ENCODE measurements at places on chromosomes 2 and 18.

DNA sequence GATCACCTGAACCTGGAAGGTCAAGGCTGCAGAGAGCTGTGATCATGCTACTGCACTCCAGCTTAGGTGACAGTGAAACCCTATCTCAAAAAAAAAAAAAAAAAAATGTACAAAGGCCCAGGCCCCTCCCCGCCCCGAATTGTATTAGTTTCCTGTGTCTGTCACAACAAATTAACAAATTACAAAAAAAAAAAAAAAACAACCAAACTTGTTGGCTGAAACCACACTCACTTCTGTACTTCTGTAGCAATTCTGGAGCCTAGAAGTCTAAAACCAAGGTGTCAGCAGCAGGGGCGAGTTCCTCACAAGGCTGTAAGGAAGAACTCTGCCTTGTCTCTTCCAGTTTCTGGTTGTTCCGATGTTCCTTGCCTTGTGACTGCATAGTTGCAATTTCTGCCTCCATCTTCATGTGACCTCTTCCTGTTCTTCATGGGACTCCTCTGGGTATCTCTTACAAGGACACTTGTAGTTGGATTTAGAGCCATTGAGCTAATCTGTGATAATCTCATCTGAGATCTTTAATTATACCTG is 100.8 kb upstream of the ZSWIM2 start:
- no peak for DNase-seq

DNA sequence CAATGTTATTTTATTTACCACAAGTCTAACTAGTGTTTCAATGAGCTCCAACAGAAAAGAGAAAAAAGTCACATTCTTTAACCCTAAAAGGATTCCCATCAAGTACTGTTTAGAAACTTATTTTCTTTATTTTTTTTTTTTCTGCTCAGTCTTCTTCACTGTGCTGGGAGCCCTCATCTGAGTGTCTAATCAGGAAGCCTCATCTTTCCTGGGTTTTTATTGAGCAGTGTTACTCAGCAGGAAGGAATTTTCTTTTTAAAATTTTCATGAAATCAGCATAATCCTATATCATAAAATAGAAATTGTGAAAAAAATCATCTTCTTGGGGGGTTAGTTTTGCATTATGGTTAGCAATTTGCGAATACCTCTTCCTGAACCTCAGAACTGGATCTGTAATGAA is 453.8 kb downstream of the CDH2 start:
- DNase-seq, result no peak

- no peak for DNase-seq
These were observed 12.2 kb downstream of the CAPG start for GRCh38 chr2:85397925-85398331.

DNA sequence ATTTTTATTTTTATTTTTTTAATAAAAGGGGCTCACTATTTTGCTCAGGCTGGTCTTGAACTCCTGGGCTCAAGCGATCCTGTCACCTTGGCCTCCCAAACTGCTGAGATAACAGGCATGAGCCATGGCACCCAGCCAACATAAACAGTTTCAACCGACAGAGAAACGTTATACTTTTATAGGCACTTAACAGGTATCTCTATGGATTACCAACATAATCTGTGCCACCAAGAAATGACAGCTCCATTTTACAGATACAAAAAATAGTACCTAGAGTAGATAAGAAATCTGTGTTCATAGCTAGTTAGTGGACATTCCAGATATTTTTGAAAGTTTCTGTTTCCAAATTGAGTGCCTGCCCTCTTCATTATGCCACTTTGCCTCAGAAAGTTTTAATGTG is 1316.7 kb downstream of the LRP1B start:
- no peak for DNase-seq

GRCh38 chr2:164600763-164601162 is 20.5 kb downstream of the GRB14 start:
- DNase-seq, result no peak

- no peak for DNase-seq
These were observed 207.4 kb upstream of the SYT4 start for GRCh38 chr18:43484710-43485109.

- peak; percentile 53 for DNase-seq
These were observed at the start of gene RAB11FIP5 for GRCh38 chr2:73112913-73113854. RAB11FIP5 (minus strand) TSS chr2:73112948; CDS start chr2:73112777, 171 bp downstream.

DNA sequence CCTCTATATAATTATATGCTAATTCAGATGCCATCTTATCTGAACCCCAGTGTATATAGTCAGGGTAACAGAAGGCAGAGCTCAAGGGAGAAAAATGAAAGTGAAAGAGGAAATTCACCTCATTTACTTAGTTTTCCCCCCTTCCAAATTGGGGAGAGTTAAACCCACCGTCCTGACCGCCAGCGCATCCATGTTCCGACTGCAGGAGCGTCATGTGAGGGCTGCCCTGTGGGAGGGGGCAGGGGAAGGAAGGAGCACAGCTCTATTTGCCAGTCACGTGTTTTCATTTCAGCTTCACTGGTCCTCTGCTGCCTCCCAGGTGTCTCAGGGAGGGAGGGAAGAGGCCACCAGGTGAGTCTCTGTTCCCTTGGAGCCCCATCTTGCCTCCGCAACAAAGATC is 13.2 kb downstream of the CNNM4 start:
- DNase-seq, result no peak

DNA sequence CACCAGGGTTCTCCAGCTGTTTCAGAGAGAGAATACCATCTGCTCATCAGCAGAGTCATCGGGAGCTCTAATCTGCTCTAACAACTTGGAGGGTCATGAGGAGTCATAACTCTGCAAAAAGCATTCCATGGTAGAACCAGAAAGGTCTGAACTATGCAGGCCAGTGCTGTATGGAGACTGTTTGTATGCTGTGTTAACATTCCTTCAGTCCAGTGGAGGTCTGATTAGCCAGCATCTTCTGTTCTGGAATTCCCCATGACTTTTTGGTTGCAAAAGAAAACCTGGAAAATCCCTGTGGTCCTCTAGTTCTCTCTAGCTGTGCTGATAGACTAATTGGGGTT is 9.4 kb upstream of the ITGB6 start:
- peak; percentile 72 for DNase-seq

- peak; percentile 86 for DNase-seq
These were observed 109.6 kb downstream of the SH3RF3 start for GRCh38 chr2:109238580-109238979.

DNA sequence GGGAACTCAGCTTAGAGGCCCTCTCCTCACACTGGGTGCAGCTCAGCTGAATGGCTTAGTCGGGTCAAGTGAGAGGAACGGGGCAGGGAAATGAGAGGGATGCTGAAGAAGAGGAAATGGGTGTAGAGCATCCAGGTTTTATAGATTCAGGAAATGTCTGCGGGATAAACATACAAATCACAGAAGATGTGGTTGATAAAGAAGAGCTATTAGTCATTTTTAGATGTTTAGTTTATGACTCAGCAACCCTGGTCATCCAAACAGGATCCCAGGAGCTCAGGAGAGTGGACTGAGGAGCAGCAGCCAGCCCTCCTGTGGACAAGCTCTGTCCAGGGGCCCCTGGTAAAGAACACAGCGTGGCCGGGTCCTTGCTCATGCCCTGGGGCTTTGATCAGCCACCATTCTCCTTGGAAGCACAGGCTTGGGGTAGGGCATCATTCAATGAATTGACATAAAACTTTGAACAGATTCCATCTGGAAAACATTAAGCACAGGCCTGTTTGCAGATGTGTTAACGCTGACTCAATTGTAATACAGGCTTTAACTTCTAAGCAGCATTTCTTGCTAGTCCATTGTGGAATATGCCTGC is 83.0 kb downstream of the NPAS2 start:
- DNase-seq, result peak; percentile 81

DNA sequence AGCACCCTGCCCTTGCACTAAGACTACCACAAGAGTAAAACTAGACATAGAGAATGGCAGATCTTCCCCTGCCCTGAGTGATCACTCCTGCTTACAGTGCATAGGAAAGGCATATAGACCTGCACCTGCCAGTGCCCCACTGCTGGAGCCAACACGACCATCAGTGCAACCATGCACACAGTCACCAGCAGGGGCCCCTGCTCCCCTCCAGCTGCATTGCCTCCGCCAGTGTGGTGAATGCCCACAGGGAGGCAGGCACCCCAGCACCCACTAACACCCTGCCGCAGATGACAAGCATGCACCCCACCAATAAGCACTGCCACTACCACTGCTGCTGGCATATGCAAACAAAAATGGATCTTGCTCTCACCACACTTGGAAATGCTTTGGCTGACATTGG is 478.8 kb downstream of the ADCYAP1 start:
- no peak for DNase-seq

- DNase-seq, result no peak
These were observed 309.6 kb upstream of the SKOR2 start for GRCh38 chr18:47560723-47561715.

DNA sequence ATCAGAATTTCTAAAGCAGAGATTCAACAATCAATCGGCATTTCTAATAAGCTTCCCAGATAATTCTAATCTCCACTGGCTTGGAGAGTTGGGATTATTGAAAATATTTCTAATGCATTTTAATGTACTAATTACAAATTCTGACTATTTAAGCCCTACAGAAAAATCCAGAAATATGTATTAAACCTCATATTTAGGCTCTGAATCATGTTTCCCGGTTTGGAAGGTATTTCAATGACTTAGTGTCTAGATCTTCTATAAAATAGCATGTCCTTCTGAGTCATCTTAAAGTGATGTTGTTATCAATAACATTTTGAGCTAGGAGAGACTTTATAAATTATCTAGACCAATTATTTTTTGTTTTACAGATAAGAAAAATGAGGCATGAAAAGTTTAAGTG is 258.8 kb upstream of the NRXN1 start:
- no peak for DNase-seq

GRCh38 chr18:24923138-24923537 is 428.8 kb downstream of the ZNF521 start:
- DNase-seq, result no peak

GRCh38 chr2:220036431-220036830 is 409.0 kb downstream of the SLC4A3 start:
- DNase-seq, result no peak

DNA sequence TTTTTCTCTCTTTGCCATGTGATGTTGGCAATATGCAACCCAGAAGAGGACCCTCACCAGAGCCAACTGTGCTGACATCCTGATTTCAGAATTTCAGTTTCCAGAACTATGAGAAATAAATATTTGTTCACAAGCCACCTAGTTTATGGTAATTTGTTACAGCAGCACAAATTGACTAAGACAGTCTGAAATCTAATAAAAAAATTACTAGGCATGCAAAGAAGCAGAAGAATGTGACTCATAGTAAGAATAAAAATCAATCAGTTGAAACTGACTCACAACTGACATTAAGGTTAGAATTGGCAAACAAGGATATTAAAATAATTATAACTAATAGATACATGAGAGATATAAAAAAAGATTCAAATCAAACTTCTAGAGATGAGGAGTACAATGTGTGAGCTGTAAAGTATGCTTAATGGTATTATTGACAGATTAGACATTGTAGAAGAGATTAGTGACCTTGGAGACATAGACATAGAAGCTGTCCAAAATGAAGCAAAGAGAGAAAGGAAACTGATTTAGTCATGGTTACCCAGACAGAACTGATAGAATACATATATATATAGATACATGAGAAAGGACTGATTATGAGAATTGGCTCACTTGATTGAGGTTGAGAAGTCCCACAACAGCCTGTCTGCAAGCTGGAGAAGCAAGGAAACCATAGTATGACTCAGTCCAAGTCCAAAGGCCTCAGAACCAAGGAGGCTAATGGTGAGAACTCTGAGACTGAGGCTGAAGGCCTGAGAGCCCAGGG is 27.8 kb upstream of the TTC39C start:
- no peak for DNase-seq

DNA sequence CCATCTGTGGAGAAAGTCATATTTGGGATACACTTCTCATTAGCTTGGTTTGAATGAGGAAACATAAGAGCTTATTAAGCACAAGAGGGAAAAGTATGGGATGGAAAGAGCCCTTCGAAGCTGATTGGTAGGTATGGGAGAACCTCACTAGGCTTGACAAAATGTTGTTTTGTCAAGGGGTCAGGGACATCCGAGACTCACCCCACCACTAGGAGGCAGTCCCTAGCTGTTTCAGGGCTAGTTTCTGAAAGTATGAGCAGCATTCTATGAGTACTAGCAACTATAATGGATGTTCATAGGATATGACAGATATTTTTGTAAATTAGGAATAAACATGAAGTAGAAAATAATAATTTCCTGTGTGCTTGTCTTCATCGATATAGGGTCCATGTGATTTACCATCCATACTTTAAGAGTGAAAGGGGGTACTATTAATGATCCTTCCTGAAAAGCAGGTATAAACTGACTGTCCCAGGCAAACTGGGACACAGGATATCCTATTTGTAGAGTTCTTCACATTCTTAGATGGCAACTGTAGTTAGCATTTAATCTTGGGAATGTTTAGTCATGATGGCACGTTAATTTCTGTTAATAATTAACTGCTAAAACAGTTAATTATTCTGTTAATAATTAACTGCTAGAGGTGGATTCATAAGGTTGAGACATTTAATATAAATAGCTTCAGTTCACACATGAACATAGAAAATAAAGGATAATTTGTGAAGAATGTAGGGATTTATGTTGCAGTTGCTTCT is 28.4 kb downstream of the OTX1 start:
- DNase-seq, result no peak

DNA sequence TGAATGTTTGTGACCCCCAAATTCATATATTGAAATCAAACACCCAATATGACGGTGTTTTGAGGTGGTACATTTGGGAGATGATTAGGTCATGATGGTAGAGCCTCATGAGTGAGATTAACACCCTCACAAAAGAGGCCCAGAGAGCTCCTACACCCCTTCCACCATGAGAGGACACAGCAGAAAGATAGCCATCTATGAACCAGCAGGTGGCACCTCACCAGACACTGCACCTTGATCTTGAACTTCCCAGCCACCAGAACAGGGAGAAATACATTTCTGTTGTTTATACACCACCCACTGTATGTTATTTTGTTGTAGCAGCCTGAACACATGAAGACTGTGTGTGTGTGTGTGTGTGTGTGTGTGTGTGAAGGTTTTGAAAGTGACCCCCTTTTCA is 58.1 kb downstream of the ST3GAL5 start:
- no peak for DNase-seq

DNA sequence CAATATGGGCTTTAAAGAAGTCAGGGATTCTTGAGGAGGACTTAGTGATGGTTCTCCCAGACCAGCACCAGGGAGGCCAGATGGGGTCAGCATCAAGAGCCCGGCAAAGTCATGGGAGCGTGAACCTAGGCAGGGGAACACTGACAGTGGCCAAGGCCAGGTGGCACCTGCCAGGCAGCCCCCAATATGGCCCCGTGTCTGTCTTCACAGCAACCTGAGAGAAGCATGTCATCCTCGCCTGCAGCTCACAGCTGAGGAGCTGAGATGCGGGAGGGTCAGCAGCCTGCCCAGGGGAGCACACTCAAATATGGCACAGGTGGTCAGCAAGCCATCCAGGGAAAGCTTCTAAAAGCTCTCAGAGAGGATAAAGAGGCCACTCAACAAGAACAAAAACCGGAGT is 105.7 kb upstream of the GPC1 start:
- no peak for DNase-seq

DNA sequence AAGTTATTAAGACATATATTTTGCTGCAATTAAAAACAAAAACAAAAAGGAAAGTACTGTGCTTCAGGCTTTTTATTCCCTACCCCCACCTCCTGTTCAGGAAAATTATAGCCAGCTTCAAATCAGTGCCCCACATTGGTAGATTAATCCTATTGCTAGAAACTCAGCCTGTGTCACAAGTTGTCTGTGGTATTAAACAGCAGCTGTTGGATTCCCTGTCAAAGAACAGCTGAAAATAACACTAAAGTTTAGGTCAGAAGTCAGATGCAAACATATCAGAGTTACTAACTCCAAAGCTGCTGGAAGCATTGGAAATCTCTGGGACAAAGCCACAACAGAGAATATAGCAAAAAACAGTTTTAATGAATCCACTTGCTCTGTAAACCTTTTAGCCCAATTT is 818 bp upstream of the CCDC141 start:
- DNase-seq, result no peak

Data from AG09319 (cell line).